ENCODE measurements at places on chromosomes 1 and 21.
A peak's percentile ranks its signal among the peaks of the same experiment; 100 is the strongest.

- peak; percentile 65 for DNase-seq
Observed at GRCh38 chr1:31591425-31592093, 15.2 kb downstream of the TINAGL1 start.

- peak; percentile 42 for DNase-seq
Observed at GRCh38 chr1:38958967-38959366, 17.3 kb upstream of the RHBDL2 start.

- peak; percentile 83 for DNase-seq
Observed at GRCh38 chr1:21904704-21905520, 32.2 kb downstream of the HSPG2 start.

DNA sequence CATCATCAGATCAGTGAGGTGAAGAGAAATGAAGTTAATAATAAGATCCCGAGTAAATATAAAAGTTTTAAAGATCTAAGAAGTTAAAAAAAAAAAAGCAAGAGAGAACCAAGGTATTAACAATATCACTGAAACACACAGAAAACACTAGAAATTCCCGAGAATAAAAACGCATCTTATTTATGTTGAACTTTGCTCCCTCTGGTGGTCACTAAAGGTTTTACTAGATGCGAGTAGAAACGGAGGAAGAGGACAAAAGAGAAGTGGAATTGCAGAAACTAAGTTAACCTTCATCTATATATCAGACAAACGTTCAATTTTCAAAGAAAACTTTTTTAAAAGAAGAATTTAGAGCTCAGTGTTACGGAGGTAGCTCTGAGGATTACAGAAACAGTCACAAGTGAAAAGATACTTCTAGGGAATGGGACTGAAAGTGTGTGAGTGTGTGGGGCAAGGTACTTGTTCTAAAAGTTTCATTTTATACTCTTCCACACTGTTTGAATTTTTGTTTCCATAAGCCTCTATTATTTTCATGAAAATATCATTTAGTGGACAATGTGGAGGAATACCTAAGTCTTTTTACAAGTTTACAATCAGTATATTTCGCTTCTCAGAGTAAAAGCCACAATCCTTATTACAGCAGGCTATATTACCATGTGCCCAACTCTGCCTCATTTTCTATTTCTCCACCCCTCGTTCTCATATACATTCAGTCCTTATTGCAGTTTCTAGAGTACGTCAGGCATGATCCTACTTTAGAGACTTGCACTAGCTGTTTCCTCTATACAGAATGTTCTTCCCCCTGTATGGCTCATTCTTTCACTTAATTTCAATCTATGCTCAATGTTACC, 19.7 kb downstream of the ACBD6 start:
- DNase-seq = peak; percentile 59

DNA sequence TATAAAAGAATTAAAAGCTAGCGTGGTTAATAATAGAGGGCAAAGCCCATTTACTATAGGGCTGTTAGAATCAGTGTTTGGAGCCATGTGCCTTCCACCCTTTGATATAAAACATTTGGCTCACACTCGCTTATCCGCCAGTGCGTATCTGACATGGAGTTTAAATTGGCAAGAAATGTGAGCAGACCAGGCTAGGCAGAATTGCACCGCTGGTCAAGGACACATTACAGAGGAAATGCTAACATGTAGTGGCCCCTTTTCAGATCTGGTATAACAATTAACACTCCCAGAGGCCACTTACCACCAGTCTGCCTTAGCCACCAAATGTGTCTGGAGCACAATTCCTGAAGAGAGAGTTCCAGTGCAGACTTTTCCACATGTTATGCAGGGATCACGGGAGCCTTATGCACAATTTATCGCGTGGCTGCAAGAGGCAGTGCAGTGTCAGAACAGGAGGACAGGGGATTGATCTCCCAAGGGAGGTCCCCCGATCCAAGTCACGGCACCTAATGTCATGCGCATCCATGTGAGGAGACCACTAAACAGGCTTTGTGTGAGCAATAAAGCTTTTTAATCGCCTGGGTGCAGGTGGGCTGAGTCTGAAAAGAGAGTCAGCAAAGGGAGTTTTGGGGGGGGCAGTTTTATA, 14.0 kb downstream of the GSTM3 start:
- no peak for DNase-seq

GRCh38 chr1:203103216-203103615, 17.4 kb upstream of the MYOG start:
- peak; percentile 31 for DNase-seq

DNA sequence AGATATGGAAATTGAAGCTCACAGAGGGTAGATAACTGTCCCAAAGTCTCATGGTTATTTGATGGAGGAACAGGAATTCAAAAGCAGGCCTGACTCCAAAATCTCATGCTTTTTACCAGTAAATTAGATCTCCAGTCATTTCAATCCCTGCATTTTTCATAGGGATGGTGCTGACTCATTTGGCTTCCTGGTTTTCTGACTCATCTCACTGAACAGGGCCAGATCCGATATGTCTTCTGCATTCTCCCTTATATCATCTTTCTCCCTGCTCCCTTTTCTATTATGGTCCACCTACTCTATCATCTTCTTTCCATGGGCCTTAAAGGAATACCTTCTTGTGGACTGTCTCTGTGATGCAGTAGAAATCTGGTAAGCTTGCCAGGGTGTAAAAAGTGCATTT, 187.2 kb downstream of the FGGY start:
- peak; percentile 91 for DNase-seq

- peak; percentile 39 for DNase-seq
Observed at GRCh38 chr1:156591432-156592157, at the start of gene NAXE. NAXE (plus strand) TSS chr1:156591776; CDS start chr1:156591805, 29 bp downstream.

GRCh38 chr1:195458365-195458764, 1149.9 kb downstream of the KCNT2 start:
- no peak for DNase-seq

GRCh38 chr1:110134050-110134595, 16.2 kb upstream of the SLC6A17 start:
- DNase-seq = no peak

- no peak for DNase-seq
Observed at GRCh38 chr21:15247613-15248012, 182.8 kb upstream of the NRIP1 start.

DNA sequence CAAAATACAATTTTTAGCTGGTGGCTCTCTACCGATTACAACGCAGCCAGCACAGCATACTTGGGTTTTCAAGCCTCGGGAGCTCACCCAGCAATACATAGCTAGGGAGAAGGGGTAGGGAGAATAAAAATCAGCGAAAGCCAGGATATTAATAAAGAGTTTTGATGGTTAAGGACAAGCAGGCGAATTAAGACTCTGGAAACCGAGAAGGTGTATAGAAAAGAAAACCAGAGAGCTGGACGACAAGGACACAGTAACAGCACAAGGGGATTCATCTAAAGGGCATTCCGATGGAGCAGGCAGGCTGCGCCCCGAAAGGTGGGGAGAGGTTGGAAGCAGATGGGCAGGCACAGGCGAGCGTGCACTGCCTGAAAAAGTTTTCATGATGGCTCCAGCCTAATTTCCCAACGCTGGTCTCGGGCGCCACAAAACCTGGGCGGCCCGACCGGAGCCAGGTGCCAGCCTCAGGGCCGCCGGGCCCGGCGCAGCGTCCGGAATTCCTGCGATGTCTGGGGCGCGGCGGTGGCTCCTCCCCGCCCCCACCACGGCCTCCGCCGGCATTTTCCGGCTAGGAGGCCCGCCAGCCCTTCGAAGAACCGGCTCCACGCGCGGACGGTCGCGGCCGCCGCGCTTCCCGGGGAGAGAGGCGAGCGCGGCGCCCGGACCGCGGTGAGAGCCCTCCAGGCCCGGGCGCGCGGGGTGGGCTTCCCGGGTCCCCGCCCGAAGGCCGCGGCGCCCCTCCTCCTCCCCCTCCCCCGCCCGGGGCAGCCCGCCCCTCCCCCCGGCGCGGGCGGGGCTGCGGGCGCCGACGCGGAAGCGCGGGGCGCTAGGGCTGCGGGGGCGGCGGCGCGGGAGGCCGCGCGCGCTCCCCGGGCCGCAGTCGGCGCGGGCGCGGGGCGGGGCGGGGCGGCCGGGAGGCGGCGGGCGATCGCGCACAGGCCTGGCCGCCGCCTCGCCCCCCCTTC, 774 bp upstream of the DYRK1A start:
- peak; percentile 72 for DNase-seq

All from AG10803 (cell line).